ENCODE measurements at places on chromosomes 11 and 22.
A peak's percentile ranks its signal among the peaks of the same experiment; 100 is the strongest.

DNA sequence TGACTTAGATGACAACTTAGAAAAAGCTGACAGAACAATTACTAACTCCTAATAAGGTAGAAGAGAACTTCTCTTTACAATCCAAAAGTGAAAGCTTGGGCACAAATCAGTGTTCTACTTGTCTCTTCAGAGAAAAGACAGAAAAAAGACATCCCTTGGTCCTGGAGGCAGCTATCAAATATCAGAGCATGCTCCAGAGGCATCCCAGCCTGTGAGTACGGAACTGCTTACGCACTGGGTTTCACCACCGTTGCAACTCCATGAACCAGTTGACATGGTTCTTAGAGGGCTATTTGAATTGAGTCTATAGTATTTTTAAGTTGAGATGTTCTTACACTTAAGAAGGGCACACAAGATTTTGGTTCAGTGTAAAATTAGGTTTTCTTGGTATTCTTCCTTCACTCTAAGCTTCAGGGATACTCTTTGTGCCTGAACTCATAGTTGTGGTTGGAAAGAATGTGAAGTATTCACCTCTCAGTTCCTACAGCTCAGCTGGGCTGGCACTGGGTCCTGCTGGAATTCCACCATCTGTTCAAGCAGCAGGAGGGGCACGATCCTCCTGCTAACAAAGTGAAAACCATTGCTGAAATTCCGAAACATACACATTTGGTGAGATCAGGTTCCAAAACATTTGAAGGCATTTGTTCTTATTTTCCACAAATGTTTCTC lies 6.3 kb downstream of the AKIP1 start:
- DNase-seq = peak; percentile 87

DNA sequence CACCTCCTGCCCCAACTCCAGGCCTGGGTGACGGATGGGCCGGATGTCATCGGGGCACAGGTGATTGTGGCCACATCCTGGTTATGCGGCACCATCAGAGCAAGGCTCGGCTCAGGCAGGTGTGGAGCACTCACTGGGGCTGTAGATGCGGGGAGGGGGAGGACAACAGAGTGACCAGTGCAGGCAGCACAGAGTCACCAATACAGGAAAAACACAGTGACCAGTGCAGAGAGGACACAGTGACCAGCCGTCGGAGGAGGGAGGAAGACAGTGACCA lies 209.1 kb downstream of the BRD1 start:
- no peak for DNase-seq

DNA sequence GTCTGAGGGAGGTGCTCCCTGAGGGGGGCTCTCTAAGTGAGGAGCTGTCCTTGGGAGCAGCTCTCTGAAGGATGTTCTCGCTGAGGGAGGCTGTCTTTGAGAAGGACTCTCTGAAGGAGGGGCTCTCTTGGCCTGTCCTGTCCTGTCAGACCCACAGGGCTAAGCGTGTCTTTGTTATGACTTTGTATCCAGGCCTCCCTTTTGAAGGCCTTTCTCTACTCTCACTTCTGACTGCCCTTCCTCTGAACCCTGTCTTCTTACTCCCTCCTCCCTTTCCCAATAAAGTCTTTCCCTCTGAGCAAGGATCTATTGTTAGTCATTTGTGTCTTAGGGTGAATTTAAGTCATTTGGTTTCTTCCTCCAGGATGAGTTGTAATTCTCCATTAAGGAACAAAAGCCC lies 330.1 kb upstream of the PLET1 start:
- no peak for DNase-seq

DNA sequence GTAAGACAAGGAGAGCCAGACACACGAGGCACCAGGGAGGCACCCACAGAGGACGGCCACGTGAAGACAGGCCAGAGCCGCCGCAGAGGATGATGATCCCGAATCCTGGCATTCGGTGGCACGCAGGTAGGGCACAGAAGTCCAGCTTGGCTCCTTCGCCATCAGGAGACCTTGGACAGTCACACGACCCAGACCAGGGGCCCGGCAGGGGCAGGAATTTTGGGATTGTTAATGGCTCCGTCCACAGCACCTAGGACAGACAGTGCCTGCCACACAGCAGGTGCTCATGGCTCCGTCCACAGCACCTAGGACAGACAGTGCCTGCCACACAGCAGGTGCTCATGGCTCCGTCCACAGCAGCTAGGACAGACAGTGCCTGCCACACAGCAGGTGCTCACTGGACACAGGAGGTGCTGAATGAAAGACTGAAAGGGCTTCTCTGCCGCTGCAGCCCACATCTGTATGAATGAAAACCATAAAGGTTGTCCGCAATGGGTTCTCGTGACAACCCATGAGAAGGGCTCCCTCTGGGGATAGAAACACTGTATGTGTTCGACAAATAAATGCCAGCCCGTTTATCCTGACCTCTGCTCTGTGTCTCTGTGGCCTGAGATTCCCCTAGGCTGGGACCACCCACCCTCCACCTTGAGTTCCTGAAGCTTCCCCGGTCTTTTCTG lies 341.6 kb downstream of the CTTN start:
- DNase-seq = no peak

GRCh38 chr11:18485913-18486528 lies 30.4 kb downstream of the LDHAL6A start:
- no peak for DNase-seq

- DNase-seq = no peak
Observed at GRCh38 chr11:2319791-2320472, 18.1 kb downstream of the TSPAN32 start.
